AG09319 (cell line): ENCODE measurements at places on chromosomes 6 and 20.

DNA sequence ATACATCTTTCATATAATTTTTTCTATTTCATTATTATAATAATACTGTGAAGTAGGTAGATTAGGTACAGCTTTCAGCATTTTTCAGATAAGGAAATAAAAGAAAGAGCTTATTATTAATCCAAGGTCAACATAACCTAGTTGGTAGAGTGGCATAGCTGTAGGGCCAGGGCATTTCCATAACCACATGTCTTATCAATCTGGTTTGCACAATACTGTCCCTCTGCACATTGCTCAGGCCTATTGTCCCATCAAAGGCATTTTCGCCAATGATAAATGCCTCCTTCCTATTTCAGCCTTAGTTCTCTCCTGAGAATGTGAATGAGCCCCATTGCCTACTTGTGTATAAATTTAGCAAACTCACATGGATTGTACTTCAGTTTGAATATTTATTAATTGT, 234.0 kb downstream of the FUT9 start:
- DNase-seq, result no peak

- DNase-seq, result no peak
Observed at GRCh38 chr20:64039293-64040160, 3.5 kb downstream of the C20orf204 start.

- DNase-seq, result no peak
Observed at GRCh38 chr6:133980168-133980567, 27.1 kb downstream of the TBPL1 start.

- DNase-seq, result peak; percentile 85
Observed at GRCh38 chr6:148407372-148407771, 64.7 kb downstream of the SASH1 start.

GRCh38 chr20:25683050-25683449, 13.6 kb downstream of the ZNF337 start:
- DNase-seq, result no peak

GRCh38 chr6:159373670-159374069, 204.5 kb downstream of the FNDC1 start:
- no peak for DNase-seq

- no peak for DNase-seq
Observed at GRCh38 chr6:18536591-18537055, 149.5 kb downstream of the RNF144B start.

GRCh38 chr6:84762220-84763002, 2.0 kb downstream of the TBX18 start:
- DNase-seq, result no peak

DNA sequence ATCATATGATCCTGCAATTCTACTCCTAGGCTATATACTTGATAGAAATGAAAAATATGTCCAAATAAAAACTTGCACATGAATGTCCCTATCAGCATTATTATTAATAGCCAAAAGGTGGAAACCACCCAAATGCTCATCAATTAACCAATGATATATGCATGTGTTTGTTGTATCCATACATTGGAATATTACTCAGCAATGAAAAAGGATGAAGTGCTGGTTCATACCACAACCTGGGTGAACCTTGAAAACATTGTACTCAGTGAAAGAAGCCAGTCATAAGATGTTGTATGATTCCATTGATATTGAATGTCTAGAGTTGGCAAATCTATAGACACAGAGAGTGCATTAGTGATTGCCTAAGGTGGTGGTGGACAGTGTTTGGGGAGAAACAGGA, 267.6 kb downstream of the PRKN start:
- no peak for DNase-seq

GRCh38 chr20:5480824-5481600, 164.3 kb upstream of the PROKR2 start:
- DNase-seq, result no peak

DNA sequence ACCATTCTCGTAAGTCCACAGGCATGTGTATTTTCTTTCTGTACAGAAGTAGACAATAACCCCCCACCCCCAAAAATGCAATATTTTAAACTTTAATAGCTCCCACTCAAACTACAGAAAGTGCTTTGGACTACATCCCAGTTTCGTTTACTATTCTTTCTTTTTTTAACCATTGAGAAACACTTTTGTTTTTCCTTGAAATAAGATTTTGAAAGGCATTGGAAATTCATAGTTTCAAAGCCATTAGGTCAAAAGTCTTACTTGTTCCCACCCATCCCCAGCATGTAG, 140.0 kb downstream of the KIF16B start:
- no peak for DNase-seq

DNA sequence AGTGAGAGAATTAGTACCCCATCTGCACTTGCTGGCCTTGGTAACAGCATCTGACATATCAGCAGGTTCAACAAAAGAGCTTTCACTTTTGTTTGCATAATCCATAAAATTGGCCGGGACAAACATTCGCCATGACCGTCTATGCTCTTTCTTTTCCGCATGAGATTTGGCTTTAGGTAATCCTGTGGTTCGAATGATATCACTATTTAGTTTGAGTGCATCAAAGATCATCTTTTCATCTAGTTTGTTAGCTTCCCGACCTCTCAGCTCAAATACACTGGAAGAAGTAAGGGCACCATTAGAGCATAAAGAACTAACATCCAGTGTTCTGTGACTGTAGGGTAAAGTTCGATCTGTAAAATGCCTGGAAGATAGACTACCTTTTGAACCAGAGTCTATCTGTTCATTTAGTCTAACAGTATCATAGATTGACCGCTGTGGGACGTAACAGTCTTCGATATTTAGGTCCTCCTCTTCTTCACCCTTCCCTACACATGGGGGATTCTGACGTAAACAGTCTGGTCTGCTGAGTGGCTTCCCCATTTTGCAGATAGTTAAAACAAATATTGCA, 101.6 kb downstream of the DST start:
- no peak for DNase-seq

GRCh38 chr6:14086701-14087100, 30.9 kb upstream of the CD83 start:
- DNase-seq, result no peak

GRCh38 chr6:163539101-163539762, 124.7 kb downstream of the QKI start:
- DNase-seq, result no peak

- DNase-seq, result no peak
Observed at GRCh38 chr6:32170294-32170693, 5.6 kb downstream of the AGPAT1 start.

DNA sequence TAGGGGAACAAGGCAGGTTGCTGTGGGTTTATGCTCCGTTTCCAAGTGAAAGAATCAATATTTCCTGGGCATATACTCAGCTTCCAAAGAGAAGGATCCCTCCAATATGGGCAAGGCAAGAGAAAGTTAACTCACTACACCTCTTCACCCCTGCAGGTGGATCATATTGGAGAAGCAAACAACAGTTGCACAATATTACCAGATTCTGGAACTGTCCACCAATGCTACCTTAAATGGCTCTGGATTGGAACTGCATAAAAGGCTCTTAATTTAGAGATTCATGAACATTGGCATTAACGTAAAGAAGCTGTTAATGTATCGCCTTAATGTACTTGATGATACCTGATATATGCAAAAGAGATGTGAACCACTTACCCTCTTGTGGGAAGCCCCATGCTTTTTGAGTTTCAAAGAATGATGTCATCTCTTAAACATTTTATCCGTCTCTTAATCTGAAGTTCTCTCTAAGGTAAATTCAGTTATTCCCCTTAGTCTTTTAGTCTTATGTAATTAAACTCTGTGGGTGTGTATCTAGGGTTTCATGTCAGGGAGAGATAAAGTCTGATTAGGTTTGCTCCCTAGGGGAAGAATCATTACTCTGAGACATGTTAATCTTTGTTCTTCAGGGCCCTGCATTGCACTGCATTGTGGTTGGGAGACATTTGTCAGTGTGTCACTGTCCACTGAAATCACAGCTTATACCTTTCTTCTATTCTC, 99.5 kb downstream of the PHACTR1 start:
- DNase-seq, result no peak

DNA sequence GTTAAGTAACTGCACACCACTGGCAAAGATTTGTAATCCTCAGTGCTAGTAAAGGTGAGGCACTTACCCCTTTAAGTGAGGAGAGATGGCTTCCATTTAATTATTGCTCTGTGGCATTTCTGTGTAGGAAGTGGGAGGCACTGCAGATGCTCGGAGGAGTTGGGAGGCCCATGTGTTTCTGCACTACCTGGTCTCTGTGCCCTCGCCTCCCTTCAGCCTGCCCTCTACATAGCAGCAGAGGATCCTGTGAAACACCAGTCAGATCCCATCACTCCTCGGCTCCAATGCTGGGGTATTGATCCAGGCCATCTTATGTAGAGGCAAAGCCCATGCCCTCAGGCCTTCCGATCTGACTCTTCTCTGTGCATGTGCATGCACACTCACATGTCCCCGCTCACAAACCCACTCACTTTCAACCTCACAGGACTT, 67.0 kb downstream of the SLX4IP start:
- no peak for DNase-seq

GRCh38 chr6:143276436-143276835, 174.1 kb downstream of the ADAT2 start:
- DNase-seq, result no peak

DNA sequence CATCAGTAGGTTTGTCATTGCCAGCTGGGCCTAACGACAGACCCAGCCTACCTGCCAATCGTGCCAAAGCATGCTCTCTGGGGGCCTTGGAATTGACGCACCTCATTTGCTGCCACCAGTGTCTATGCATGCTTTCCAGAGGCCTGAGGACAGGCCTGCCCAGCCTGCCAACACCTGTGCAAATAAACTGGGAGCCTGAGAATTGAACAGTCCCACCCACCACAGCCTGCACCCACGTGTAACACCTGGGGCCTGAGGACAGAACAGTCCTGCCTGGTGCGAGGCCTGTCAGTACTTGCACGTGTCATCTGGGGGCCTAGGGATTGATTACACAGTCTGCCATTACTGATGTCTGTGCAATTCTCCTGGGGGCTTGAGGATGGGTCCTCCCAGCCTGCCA, 6.2 kb upstream of the RNF217 start:
- no peak for DNase-seq

DNA sequence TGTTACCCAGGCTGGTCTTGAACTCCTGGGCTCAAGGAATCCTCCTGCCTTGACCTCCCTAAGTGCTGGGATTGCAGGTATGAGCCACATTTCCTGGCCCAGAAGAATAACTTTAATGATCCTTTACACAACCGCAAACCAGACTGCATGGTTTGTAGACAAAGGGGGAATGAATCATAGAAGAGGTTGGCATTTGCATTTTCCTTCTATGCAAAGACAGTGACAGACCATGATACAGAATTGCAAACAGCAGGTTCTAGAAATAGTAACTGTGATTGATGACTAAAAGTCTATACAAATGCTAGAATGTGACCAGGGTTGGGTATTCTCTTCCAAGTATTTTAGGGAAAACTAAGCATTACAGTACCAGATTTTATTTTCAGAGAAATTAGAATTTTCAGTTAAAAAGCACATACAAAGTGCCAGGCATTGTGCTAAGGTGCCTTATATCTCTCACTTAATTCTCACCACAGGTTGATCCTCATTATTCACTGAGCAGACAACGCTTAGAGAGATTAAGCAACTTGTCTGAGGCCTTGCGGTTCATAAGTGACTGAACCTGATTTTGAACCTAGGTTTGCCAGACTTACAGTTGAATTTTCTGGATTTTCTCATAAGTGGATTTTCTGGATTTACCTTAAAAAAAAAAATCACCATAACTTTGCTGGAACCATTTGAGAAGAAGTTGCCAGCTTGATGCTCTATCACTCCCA, 146.6 kb downstream of the ZFAND3 start:
- DNase-seq, result no peak

GRCh38 chr6:93139408-93140081, 279.8 kb downstream of the EPHA7 start:
- no peak for DNase-seq

- no peak for DNase-seq
Observed at GRCh38 chr6:126764104-126764503, 354.4 kb upstream of the RSPO3 start.

DNA sequence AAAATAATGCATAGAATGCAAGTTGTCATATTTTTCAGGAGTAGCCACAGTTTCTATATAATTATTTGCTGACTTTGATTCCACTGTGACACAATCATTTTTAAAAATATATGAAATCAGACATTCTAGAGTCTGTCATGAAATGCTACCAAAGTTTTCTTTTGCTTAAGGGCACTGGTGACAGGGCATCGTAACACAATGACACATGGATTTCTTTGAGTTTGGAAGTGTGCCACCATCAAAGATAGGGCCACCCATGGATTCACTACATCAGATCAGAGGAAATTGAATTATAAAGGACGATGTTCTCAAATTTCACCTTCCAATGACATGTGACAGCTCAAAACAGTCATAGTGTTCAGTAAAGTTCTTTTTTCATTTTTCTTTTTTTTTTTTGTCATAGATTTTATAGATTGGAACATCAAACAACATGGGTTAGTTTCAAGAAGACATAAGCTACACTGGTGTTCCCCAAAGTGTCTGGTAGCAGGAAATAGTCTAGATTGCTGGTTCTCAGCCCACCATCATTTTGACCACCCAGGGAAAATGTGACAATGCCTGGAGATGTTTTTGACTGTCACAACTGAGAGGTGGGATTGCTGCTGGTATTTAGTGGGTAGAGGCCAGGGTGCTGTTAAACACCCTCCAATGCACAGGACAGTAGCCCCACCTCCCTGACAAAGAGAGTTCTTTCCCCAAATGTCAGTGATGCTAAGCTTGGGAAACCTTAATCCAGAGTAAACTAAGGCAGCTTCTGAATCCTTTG, 123.8 kb upstream of the DOK5 start:
- no peak for DNase-seq

DNA sequence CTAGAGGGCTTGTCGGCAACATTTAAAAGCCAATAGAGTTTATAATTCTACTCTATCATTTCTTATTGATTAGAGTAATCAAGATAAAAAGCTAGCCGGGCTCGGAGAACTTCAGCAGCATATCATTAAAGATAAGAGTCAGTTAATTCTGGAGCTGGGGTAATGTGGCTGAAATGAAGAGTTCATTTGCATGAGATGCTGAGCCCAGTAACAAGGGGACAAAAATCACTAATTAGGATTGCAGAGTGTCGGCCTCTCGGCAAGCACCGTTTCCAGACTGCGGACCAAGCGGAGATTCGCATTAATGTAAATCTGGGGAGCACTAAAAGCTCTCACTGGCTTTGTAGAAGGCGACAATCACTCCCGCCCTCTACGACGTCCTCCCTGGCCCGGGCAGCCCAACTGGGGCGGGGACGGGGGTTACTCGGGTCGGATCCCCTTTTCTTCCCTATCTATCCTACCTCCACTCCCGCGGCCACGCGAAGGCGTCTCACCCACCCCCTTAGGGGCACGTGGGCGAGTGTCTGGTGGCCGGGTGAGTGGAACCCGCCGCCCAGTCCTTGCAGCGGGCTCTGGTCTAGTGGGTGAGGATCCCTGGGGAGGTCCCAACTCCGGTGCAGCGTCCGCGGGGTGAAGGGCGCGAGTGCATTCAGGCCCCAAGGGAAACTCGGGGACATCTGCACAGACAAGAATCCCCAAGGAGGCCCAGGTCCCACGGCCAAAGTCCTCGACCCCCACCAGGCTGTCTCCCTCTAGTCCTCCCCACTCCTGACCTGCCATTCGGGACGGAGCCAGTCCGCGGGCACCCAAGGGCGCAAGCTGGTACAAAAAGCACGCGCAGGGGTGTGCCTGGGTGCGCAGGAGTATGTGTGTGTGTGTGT, 42.2 kb upstream of the OSTM1 start:
- no peak for DNase-seq

- DNase-seq, result no peak
Observed at GRCh38 chr6:1611322-1611571, 1.5 kb downstream of the FOXC1 start.
